ENCODE measurements at places on chromosomes 3 and 15.
A peak's percentile ranks its signal among the peaks of the same experiment; 100 is the strongest.

DNA sequence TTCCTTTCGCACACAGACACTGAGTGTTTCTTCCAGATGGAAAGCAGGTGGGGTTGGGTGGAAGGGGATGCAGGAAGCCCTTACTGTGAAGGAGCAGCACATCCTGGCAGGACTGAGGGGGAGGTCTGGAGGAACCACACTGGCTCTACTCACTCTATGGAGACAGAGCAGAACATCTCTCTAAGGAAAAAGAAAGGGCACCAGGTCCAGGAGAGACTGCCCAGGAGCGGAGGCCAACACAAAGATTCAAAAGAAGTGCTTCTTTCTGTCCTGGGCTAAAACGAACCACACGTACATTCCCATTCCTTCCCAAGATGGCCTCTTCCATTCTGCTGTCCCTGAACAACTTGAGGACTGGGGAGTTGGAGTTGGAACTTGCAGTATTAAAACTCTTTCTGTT lies 13.8 kb upstream of the VIPR1 start:
- no peak for DNase-seq

DNA sequence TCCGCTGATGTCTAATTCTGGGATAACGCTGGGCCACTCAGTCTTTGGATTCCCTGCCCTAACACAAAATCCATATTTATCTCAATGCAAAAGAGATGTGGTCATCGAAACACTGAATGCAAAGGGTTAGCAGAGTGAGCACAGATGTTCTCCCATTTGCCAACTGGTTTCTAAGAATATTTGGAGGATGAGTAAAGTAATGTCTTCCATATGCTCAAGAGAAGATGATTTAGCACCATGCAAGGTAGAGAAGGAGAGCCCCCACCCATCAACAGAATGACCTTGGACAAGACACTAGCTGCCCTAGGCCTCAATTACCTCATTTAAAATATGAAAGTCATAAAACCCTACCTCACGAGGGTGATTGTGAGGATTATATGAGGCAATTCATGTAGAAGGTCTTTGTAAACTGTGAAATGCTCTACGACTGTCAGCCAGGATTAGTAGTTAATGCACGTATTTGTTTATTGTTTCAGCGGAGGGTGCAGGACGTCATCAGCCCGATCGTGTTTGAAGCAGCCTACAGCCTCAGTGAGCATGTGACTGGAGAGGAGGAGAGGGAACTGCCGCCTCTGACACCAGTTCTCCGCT lies 232.9 kb upstream of the CTDSPL start:
- DNase-seq = no peak

GRCh38 chr3:98894791-98895576 lies 6.5 kb downstream of the DCBLD2 start:
- no peak for DNase-seq

DNA sequence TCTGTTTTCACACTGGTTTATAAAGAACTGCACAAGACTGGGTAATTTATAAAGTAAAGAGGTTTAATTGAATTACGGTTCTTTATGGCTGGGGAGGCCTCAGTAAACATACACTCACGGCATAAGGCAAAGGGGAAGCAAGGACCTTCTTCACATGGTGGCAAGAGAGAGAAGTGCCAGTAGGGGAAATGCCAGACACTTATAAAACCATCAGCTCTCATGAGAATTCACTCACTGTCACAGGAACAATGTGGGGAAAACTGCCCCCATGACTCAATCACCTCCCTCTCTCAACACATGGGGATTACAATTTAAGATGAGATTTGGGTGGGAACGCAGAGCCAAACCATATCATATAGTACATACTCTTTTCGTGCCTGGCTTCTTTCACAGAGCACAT lies 42.4 kb downstream of the MAP2K1 start:
- DNase-seq = no peak

DNA sequence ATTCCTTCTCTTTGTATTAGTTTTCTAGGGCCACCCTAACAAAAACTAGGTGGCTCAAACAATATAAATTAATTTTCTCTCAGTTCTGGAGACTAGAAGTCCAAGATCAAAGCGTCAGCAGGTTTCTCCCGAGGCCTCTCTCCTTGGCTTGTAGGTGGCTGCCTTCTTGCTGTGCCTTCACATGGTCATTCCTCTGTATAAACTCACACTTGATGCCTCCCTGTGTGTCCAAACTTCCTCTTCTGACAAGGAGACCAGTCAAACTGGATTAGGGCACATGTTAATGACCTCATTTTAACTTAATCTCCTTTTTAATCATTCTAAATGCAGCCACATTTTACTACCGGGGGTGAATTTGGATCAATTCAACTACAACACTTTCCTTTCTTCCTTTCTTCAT lies 691.1 kb downstream of the DIPK2A start:
- no peak for DNase-seq

DNA sequence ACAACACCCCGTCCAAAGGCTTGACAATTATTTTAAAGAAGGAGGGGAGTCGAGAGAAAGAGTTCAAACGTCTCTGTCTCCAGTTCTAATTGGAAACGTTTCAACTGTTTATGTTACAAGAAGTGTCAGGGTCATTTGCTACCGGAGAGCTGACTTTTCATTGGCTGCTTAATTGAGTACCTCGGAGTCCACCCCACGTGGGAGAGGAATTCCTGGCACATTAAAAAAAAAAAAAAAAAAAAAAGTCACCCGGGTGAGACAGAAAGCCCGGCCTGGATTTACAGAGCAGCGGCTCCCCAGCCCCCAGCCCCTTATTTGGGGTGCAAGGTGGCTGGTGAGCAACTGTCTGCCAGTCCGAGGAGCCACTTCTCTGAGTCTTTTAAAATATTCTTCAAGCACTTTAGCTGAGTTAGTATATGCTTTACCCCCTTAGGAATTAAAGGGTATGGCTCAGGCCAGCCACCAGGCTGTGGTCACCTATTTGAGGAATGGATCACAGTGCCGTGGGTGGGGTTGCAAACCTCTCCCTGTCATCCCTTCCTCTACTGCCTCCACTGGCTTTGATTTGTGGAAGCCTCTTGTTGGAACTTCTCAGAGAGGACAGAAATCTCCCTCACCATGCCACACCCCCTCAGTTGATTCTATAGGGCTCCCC lies 3.9 kb upstream of the TLE3 start:
- peak; percentile 84 for DNase-seq

GRCh38 chr15:80593486-80594030 lies 101.6 kb upstream of the ABHD17C start:
- DNase-seq = no peak

GRCh38 chr3:124887177-124887931 lies at the start of gene ITGB5:
ITGB5 (minus strand) TSS chr3:124887365; CDS start chr3:124887000, 365 bp downstream.
- peak; percentile 84 for DNase-seq

DNA sequence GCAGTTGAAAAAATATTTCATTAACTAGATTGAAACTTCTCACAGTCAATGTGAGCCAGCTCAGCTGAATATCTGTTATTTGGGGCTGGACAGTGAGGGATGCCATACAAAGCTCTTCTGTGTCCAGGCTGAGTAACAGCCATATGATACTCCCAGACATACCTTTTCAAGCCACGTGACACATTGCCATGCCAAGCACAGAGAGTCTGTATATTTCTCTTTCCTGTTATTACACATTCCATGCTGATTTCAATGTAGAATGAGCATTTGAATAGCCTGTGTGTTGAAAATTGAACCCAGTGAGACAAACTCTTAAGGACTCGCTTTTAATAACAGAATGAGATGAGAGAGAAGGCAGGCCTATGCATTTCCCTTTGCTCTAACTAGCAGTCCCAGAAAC lies 334.7 kb upstream of the RASGRP1 start:
- DNase-seq = no peak

- DNase-seq = no peak
These were observed 10.8 kb downstream of the ESYT3 start for GRCh38 chr3:138445236-138445635.

- DNase-seq = no peak
These were observed 801 bp upstream of the NGRN start for GRCh38 chr15:90264671-90265070.

DNA sequence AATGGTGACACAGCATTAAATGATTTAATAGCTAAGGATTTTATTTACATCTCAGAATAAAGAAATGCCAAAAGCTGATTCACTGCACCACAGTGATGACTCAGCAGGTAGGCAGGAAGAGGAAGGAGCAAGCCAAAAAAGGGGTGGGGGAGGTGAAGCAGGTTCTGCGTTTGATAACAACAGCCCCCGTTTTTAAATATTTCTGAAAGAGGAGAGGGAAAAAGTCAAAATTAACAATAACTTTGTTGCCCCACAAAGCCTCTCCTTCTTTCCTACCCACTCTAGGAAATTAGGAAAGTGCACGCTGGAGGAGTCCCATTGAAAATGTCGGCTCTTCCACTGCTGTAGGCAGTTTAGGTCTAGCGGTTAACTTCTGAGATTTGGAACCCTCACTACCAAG lies 9.9 kb upstream of the CCDC54 start:
- DNase-seq = peak; percentile 70

- peak; percentile 15 for DNase-seq
These were observed 22.6 kb upstream of the ANPEP start for GRCh38 chr15:89837134-89837829.

- DNase-seq = no peak
These were observed 50.9 kb downstream of the CEP63 start for GRCh38 chr3:134536781-134537180.

GRCh38 chr3:69126999-69127398 lies 4.6 kb upstream of the LMOD3 start:
- DNase-seq = no peak

- no peak for DNase-seq
These were observed 23.3 kb upstream of the ATP1B3 start for GRCh38 chr3:141853081-141853601.

GRCh38 chr15:85619992-85620689 lies 174.6 kb downstream of the KLHL25 start:
- no peak for DNase-seq

- DNase-seq = no peak
These were observed 317.6 kb downstream of the CHL1 start for GRCh38 chr3:514192-514591.

- no peak for DNase-seq
These were observed 2.8 kb downstream of the OCA2 start for GRCh38 chr15:28096411-28096669.

DNA sequence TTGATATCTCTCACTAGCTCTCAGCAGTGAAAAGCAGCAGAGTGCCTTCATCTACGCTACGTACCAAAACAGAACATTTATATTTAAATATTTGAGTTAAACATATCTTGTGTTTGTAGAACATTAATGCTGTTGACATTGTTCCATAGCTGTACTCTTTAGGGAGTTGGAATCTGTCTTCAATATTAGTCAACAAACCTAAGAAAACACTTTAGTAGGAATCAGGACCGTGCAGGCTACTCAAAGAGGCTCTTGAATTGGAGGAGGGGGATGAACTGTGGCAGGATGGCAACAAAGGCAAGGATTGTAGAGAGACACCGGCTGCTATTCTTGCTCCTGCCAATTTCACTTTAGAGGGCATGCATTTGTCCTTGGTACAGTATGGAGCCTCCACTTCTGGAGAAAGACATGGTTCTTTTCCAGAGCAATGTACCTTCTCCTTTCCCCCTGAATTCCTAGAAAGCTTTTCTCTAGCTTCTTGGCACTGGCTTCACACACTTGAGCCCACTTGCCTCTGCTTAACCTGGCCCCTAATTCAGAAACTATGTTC lies 265.9 kb downstream of the CD47 start:
- no peak for DNase-seq

DNA sequence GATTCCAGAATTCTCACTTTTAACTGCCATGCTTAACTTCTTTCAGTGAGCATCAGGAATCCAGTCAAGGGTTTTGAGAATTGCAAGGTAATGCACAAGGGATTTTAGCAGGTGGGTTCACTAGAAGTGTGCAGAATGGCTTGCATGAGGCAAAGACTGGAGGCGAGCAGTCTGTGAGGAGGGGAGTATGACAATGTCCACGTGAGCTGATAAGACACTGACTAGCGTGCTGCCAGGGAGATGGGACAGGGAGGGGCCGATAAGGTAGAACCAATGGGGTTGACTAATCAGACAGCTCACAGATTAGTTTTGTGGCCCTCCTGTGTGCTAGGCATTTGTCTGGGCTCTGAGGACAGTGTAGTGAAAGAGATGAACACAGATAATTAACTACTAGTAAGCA lies 102.0 kb upstream of the DAZL start:
- DNase-seq = no peak

- no peak for DNase-seq
These were observed 21.9 kb downstream of the LTF start for GRCh38 chr3:46442576-46443530.

- DNase-seq = no peak
These were observed 133.6 kb upstream of the ABHD17C start for GRCh38 chr15:80561500-80561899.

DNA sequence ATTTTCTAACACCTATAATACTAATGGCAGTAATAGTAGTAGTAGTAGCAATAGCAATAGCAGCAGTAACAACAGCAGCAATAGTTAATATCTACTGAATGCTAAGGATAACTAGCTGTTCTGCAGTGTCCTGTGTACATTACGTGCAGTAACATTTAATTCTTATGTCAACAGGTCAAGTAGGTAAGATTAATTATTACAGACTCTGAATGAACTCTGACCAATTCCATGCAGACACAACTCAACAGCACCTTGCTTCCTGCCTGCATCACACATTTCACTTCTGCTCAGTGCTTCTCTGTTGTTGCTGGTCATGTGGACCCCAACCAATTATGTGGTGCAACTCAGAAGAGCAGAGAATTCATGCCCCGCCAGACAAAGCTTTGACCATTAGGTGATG lies 39.9 kb upstream of the ARHGEF26 start:
- DNase-seq = no peak

GRCh38 chr3:171690281-171690680 lies 120.0 kb downstream of the PLD1 start:
- DNase-seq = no peak

- no peak for DNase-seq
These were observed 41.2 kb downstream of the PTPN23 start for GRCh38 chr3:47421741-47422649.

DNA sequence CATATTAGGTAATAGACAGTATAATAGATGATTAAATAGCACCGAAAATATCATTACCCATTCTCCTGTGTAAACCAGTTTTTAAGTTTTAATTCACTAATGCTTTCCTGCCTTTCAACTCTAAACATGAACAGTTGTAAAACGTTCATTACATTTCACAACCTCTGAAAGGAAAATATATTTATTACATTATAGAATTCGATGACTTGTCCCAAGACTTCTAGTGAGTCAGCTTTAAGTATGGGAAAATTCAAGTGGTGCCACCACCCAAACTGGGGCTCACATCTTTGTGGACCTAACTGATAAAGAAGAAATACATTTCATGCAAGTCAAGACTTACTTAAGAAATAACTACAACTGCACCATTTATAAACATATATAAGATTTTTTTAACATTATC lies 2.0 kb downstream of the TRIM59 start:
- no peak for DNase-seq

GRCh38 chr3:160486459-160486869 lies 36.9 kb upstream of the TRIM59 start:
- DNase-seq = peak; percentile 24

DNA sequence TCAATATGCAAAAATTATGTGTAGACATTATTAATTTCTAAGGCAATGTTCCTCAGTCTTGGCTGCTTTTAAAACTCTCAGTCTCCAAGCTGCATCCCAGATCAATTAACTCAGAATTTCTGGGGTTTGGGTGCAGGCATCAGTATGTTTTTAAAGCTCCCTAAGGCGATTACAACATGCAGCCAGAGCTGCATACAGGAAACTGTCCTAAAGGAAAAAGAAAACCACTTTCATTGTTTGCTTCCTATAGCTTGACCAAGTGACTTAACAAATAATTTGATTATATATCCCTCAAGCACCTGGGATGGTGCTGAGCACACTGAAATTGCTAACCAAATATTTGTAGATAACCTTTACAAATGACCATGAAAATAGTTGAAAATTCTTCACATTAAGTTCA lies 194.7 kb downstream of the DTWD1 start:
- no peak for DNase-seq

All from kidney glomerular epithelial cell (primary cell).